ENCODE measurements at places on chromosomes 2 and 18. TPM values are rescaled to one million over a fixed set of nuclear protein-coding genes. Genes with fewer than 3 reads are reported as not detected.

Gene ERFE
- 6.3 TPM for total RNA-seq

Gene BCS1L
- 42.0 TPM for total RNA-seq

Gene CDKL4
- not detected for total RNA-seq

Gene MLPH
- total RNA-seq: 256 TPM

Gene RNF125
- total RNA-seq: 0.53 TPM

Gene CLEC4F
- total RNA-seq: not detected

Gene DSEL
- total RNA-seq: 0.40 TPM

Gene MAPRE3
- total RNA-seq: 12.2 TPM

Gene KRTCAP3
- 1.4 TPM for total RNA-seq

Gene HS1BP3
- total RNA-seq: 44.3 TPM

Gene PDK1
- total RNA-seq: 4.5 TPM

Gene SKOR2
- total RNA-seq: not detected

Gene MEP1B
- 0.15 TPM for total RNA-seq

Gene PLEK
- not detected for total RNA-seq

Gene DNAH6
- 0.06 TPM for total RNA-seq

Gene GRHL1
- 1.7 TPM for total RNA-seq

Gene TANC1
- 10.6 TPM for total RNA-seq
